ENCODE measurements at places on chromosomes 11 and 22.
A peak's percentile ranks its signal among the peaks of the same experiment; 100 is the strongest.

- peak; percentile 64 for DNase-seq
Observed at GRCh38 chr11:112523477-112523876, 262.8 kb upstream of the PLET1 start.

DNA sequence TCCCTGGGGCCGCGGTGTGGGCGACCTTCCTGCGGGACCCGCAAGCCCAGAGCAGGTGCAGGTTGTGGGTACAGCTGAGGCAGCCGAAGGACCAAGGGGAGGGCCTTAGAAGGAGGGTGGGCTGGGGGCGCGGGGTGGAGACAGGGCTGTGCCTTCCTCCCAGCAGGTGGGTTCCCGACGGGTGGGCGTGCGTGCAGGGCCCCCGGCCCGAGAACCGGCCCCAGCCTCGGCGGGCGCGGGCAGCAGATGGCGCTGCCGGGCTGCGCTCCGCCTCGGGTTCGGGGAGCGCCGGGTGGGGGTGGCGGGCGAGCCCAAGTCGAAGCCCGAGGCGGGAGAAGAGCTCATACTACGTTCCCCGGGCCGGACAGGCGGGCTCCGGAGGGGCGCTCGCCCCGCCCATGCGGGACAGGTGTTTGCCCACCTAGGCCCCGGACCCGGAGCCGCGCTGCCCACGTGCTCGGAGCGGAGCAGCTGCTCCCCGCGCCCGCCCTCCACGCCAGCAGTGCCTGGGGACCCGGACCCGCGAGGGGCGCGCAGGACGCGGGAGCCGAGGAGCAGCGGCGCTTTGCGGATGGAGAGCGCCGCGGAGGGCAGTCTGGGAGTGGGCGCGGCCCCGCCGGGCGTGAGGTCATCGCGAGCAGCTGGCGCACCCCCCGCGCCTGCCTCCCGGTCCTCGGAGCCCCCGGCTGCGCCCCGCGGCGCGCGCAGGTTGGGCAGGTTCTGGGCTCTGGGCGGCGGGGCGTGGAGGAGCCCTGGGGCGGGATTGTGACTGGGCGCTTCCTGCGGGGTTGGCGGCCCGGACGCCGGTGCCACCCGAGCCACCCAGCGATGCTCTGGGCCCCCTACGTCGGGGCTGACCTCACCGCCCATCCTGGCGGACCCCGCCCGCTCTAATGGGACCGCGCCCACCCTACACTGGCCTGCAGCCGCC is 25.3 kb downstream of the DUSP8 start:
- DNase-seq, result no peak

DNA sequence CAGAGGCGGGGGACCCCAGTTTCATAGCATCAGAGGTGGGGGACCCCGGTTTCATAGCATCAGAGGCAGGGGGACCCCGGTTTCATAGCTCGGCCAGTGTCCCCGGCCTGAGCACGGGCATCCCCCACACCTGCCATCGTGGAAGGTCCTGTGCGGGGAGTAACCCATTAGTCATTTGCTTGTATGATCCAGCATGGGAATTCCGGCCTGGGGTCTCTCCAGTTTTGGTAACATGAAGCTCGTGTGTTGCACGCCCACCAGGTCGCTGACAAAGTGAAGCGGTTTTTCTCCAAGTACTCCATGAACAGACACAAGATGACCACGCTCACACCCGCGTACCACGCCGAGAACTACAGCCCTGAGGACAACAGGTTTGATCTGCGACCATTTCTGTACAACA is 29.0 kb upstream of the KRTAP5-7 start:
- no peak for DNase-seq

- DNase-seq, result peak; percentile 19
Observed at GRCh38 chr11:68584097-68584496, 100.2 kb upstream of the GAL start.

DNA sequence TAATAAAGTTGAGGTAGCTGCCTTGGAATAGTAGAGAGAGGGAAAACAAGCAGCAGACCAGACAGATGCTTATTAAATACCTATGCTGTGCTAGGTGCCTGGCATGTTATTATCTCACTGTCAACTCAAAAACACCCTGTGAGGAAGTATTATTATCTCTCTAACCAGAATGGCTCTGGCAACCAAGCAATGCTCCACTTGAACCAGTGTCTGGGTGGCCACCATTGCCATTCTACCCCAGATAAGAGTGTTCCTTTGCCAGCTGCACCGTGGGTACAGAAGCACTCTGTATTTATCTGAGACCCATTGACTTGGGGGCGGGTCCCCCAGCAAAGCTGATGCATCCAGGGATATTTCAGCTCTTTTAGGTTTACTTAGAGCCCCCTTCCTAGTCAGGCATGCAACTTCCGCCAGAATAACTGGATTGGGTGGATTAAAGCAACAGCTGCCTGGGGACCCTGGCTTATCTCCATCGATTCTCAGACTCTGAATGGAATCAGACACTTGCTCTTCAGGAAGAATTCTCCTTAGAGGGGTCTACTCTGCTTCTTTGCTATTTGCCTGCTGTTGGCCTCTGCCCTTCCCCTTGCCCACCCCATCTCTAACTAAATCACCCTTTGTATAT is 49.1 kb downstream of the RCN1 start:
- DNase-seq, result no peak

DNA sequence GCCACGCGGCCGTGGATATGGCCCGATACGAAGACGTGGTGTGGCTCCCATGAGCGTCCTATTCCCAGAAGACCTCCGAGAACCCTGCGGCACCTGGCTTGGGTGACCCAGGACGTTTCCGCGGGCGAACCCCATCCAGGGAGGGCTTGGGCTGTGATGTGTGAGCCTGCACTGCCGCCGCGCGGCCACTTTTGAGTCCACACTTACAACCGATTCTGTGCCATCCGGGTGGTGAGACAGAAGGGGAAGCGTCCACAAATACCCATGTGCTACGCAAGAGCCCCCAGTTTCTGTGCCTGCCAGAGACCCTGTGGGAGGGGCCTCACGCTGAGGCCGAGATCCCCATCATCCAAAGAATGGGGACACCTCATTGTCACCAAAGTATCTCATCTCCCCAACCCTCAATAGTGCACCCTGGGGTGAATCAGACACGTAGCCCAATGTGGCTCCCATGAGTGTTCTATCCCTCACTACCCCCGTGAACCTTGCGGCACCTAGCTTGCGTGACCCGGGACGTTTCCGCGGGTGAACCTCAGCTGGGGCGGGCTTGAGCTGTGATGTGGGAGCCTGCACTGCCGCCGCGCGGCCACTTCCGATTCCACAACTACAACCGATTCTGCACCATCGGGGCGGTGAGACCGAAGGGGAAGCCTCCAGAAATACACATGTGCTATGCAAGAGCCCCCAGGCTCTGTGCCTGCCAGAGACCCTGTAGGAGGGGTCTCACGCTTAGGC is 4.6 kb upstream of the H19 start:
- DNase-seq, result no peak

DNA sequence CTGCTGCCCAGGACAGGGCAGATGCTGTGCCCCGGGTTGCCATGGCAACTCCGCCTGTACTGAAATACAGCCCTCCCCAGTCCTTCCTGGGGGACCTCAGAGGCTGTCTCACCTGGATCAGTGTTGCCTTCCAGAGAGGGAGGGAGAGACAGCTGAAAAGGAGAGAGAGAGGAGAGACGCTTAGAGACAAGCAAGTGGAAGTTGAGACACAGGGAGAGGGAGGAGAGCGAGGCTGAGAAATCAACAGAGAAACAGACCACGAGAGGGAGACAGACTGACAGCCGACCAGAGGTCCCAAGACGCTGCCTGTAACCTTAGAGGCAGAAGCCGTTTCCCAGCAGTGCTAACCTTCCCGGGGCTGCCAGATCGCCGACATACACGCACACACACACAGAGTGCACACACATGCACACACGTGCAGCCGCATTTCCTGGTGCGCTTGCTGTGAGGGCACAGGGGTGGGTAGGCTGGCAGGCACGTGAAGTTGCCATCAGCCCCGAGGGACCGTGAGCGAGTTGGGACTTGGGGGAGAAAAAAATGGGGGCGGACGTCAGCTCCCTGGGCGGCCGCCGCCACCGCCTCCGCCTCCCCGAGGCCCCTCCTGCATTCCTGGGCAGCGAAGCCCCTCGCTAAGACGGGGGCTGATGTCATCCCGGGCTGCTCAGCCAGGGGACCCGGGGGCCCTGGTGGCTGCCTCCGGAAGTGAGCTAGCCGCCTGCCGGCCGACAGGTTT is 88.6 kb upstream of the CRYBB3 start:
- DNase-seq, result peak; percentile 15

DNA sequence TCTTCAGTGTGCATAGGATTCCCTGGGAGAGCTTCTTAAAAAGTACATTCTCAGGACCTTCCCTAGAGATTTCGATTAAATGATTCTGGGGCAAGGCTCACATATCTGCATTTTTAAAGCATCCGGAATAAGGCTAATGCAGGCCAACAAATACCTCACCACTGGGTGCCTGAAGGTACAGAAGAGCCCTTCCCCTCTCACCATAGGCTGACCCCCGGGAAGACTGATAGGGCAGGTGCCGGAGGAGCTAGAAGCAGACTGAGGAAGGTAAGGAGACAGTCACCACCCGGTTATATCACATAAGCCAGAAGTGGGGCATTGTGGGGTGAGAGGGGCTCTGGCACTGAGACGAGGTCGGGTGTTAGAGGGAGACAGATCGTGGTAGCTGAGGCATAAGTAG is 1059.3 kb downstream of the NTM start:
- DNase-seq, result no peak

- peak; percentile 79 for DNase-seq
Observed at GRCh38 chr11:66267379-66268243, 828 bp upstream of the RAB1B start.

- DNase-seq, result no peak
Observed at GRCh38 chr11:25775603-25776002, 556.3 kb upstream of the ANO3 start.

GRCh38 chr11:128595221-128595620 is 7.9 kb upstream of the ETS1 start:
- no peak for DNase-seq

DNA sequence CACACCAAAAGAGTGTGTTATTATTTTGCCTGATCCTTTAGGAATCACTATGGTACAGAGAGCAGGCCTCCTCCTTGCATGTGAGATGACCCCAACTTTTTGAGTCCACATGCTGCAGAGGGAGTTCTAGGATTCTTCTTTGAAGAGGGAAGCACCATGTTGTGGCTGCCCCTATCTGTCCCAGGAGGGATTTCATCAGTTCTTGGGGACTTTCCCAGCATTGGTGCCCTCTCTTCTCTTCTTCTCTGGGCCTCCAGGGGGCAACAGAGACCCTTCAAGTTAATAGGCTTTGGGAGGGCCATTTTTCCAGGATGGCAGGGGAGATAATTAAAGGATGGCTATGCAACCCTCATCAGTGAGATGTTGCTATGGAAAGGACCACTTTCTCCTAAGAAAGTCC is 3.6 kb downstream of the MMP1 start:
- peak; percentile 66 for DNase-seq

- DNase-seq, result no peak
Observed at GRCh38 chr22:46229701-46230100, 20.4 kb downstream of the CDPF1 start.

DNA sequence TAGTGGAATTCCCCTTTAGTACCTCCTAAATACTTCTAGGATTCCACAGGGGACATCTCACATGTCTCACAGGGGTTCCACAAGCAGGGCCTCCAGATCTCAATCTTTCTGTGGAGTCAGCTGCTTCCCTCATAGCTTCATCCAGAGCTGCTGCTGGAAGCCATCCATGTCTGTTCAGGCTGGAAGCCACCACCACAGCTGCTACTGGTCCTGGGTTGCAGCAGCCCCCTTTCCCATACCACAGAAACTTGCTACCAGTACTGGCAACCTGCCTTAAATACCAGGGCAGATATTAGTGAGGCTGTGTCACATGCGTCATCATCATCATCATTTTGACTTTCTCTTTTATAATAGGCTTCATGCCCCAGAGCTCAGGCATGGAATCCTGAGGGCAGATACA is 242.7 kb upstream of the NCAM1 start:
- no peak for DNase-seq

DNA sequence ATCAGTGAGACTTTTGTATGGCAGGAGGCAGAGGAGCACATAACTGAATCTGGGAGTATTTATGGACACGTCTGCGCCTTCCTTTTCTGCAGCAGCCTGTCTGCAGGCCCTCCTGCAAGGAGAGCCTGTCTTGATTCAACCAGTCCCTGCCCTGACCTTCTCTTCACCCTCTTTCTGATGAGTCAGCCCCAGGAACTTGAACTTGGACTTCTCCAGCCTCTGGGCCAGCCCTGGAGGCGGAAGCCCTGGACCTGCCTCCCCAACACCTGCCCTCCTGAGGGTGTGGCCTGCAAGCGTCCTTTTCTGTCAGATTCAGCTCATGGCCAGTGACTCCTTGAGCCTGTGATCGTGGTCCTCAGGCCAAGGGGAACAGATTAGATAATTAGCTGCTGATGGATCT is 20.0 kb downstream of the DAGLA start:
- peak; percentile 60 for DNase-seq

DNA sequence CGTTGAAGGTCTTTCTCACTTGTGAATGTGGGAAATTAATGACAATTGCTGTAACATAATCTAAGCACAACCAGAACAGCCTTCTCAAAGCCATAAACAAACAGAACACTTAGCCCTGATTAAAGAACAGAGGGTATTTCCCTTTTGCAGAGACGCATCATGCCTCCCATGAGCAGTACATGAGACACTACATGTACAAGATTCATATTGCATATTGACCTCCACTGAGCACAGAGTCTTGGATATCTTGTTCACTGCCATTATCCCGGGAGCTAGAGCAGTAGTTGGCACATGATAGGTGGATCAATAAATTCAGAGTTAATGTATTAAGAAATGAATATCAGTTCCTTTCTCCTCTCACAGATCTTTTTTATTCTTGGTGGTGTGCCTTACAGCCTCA is 1194.3 kb upstream of the TENM4 start:
- DNase-seq, result no peak

DNA sequence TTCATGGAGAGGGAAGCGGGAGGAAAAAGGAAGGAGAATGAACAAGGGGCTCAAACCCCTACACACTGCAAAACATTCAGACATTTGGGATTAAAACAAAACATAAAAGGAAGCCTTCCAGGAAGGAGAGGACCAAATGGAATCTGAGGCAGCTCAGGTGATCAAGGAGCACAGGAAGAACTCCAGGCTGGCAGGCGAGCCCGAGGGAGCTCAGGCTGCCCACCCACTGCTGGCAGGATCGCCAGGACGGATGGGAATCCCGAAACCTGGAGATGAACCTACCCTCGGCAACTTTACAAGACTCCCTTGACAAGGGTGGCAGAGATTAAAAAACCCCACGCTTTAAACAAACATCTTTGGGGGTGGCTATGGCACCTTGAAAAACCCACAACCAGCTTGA is 5.0 kb upstream of the PYGM start:
- DNase-seq, result no peak

DNA sequence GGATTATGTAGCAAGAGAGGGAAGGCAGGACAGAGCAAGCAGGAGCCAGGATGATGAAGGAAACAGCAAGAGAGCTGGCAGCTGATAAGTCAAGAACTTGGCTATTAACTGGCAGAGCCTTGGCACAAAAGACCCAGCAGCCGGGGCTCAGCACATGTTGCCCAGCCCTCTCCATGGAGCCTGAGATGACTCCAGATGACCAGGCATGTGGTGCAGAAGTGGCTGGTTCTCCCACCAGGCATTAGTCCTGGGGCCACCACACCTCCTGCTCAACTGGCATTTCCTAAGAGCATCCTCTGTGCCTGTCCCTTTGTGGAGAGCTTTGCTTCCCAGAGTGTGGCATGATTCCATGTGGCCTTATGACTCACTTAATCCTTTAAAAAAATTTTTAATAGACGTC is 522.6 kb downstream of the MN1 start:
- DNase-seq, result no peak
